ENCODE measurements at places on chromosomes 1 and 21.

DNA sequence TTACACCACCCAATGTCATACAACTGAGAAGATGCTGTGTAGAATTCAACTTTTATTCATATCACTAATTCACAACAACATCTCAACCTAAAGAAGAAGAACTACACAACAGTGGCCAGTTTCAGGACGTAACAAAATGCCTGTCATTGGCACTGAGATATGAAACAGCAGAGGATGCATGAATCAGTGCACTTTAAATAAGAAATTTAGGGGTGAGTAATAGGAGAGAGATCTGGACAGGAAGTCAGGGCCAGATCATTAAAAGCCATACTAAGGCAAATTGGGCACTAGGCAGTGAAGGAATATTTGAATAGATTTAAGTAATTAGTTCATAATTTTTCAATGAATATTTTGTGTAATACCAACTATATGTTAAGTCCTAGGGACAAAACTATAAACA lies 510.5 kb downstream of the PLPP3 start:
- no peak for DNase-seq

DNA sequence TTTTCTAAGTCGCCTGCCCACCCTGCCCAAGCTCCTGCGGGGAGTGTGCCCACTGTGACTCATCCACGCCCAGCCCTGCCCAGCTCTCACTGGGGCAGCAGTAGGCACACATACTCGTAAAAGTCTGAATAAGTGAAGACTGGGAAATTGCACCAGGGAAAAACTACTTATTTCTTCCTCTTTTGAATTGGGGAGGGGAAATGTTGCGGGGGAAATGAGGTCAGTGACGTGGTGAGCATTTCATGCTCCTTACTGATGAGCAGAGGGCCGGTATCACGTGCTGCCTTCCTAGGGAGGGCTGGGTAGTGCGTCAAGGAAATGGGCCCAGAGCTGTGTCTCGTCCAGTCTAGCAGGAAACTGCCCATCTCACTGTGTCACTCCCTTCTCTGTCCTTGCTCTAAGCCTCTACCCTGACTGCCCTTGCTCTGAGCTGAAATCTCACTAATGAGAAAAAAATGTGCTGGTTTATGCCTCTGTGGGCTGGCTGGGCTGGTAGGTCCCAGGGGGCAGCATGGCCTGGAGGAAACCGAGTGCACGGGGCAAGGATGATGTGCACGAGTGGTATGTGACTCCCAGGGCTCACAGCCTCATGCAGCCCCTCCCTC lies 13.5 kb upstream of the TNFRSF1B start:
- DNase-seq = peak; percentile 39

DNA sequence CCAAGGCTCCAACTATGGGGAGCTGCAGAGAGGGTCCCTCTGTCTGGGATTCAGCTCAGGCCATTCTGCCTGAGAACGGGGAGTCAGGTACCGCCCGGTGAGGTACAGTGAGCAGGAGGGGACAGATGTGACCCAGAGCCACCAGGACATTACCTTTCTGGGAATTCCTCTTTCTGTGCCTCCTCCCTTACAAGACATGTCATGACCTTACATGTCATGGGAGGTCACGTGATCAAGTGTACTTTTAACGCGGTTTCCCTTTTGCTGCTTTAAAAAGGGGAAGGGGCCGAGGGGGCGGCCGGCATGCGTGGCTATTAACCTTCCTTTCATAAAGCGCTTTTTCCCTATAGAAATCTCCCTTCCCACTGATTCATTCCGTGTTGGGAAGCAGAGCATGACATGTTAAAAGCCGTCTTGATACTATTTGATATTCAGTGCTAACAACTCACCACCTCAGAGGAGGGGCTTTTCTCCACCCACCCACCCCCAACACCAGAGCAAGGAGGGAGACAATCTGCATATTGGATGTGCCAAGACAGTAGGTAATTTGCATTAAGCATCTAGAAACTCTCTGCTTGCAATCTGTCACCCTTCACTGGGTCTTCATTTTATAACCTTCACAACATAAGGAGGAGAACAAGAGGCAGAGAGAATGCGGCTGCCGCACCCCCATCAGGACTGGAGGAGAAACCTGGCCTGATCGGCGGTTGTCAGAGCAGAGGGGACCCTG lies 113.6 kb upstream of the VAMP3 start:
- DNase-seq = no peak

- DNase-seq = no peak
Observed at GRCh38 chr1:203792486-203792885, 2.9 kb upstream of the ZBED6 start.

DNA sequence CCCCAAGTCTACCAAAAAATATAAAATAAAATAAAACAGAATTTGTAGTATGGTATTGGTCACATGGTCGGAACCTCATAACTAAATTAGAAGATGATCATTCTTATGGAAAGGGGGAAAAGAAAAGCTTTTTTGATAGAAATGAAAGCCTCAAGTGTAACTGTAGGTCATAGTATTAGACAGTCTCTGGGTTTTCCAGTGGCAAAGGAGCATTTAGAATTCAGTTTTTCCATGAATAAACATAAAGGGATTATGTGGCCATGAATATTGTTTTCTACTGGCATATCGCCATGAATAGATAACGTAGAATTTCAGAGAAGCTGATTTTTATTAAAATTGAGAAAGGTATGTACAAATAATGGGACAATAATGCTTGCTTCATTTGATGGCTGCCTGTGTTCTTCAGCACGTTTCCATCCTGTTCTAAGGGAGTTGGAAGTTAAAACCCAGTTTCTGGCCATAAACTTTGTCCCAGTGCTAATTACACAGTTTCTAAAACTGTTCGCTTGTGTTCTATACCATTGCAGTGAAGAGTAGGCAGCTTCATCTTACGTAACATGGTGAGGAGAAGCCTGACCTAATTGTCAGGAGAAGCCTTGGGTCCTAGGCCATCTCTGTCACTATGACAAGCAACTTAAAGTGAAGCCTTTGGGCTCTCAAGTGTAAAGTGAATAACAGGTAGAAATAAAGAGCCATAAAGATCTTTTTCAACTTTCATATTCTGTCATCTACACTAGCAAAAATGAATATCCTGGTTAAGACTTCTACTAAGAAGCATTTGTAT lies 70.5 kb upstream of the PGD start:
- no peak for DNase-seq

All from KG1 (cell line).